ENCODE measurements at places on chromosomes 7 and 10.

GRCh38 chr10:48973065-48973464, 33.4 kb upstream of the LRRC18 start:
- no peak for DNase-seq

DNA sequence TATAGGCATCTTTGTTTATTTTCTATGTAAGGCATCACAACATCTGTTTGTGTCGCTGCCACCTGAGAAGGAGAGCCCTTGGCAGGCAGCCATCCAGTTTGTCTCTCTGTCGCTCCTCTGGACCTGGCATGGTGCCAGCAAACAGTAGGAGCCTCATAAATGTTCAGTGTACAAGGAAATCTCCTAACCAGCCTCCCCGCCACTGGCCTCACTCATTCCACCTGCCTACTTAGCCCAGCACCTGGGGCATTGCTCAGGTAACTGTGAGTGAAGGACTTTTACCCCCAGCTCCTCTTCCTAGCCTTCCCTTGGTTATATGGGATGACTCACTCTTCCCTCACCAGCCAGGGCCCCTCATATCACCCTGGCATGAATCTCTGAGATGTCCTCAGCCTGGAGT, 61.7 kb upstream of the NPTX2 start:
- no peak for DNase-seq

DNA sequence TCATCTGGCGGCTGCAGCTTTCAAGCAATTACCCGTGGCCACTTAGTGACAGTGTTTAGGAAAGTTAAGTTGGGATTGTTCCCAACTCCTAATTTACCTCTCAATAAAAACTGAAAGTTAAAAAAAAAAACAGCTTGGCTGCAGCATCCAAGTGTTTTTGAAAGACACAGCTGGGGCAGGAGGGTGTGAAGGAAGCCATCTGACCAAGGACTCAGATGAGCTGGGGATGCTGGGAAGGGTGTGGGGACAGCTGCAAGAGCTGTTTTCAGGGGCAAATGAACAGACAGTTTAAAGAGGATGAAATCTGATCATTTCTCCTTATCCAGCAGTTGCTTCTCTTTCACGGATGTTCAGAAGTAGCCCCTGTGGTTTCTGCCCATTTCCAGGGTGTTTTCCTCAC, 129.2 kb upstream of the CDCA7L start:
- no peak for DNase-seq

- DNase-seq, result no peak
Measured at GRCh38 chr7:3943779-3944520, 642.9 kb downstream of the SDK1 start.

DNA sequence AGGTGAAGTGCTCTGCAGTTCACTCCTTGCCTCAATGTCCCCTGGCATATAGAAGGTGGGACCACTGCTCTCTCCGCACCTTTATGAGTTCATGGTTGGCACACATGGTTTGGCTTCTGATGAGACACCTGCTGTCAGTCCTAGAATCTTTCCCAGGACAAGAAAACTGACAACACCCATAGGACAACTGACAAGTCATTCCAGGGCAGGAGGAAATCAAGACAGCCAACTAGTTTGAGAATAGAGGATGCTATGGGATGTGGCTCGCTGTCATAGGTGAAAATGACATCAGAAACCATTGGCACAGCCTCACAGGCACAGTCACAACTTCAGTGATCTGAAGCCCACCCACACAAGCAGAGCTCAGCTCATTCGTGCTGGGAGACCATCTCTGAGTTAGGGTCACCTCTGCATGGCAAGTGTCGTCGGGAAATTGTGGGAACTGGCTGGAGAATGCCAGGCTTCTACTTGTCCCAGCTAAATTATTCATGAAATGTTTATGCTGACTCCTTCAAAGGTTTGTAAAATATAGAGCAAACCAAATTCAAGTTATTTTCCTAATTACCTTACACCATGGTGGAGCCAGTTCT, 762.4 kb downstream of the GRID1 start:
- DNase-seq, result no peak

DNA sequence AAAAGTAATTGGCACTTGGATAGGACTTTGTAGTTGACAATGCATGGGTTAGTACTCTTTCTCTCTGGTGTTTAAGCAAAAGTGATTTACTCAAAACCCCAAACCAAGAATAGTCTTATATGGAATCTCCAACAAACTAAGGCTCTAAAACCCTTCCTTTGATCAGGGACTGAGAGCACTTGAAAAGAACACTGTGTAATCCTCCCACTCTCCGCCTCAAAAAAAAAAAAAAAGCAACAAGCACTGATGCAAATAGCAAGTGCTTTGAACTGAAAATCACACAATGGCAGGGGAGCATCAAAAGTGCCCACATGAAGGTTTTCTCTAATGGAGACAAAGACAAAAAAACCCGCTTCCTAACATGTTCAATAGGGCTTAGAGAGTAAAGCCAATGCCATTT, 467.9 kb upstream of the AUTS2 start:
- DNase-seq, result no peak

All from fibroblast of skin of right biceps (primary cell).